ENCODE measurements at places on chromosomes 7 and 10.

DNA sequence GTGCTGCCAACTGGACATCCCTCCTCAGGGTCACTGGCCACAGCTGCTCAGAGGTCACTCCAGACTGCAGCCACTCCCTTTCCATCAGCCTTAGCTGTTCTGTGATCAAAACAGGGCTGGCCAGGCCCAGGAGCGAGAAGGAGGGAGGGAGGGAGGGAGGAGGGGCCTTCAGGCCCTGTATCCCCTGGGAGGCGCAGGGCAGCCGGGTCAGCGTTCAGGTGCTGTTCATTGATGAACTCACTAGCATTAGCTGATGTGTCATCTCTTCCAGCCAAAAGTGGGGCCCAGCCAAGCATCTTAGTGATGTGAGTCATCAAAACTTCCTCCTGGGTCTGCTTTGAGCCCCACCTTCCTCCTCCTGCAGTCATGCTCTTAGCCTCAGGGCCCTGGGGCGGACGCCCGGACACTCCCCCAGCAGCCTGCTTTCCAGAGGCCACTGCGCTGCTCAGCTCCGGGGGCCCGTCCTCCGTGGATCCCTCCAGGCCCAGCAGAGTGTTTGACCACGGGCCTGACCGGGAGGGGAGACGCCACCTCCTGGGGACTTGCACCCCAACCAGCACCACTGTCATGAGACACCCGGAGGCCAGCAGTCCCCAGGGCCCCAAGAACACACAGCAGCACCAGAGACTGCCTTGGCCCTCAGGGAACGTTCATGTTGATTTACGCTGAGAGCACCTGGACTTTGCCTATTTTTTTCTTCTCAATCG lies 149.2 kb downstream of the PRKAG2 start:
- no peak for DNase-seq

DNA sequence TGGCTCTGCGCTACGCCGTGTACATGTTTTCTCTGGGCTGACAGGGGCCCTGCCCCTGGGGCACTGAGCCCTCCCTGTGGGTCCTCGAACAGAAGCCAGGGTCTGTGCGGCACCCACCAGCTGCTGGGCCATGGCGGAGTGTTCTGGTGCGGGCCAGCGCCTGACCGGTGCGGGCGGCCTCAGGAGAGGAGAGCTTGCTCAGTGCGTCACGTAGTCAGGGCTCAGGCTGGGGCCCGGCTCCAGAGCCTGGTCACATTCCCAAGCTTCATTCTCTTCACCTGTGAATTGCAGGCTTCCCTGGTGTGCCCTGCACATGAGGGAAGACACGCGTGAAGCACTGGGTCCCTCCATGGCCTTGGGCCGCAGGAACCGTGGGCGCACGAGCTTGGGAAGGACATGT lies 15.5 kb downstream of the GET4 start:
- no peak for DNase-seq

DNA sequence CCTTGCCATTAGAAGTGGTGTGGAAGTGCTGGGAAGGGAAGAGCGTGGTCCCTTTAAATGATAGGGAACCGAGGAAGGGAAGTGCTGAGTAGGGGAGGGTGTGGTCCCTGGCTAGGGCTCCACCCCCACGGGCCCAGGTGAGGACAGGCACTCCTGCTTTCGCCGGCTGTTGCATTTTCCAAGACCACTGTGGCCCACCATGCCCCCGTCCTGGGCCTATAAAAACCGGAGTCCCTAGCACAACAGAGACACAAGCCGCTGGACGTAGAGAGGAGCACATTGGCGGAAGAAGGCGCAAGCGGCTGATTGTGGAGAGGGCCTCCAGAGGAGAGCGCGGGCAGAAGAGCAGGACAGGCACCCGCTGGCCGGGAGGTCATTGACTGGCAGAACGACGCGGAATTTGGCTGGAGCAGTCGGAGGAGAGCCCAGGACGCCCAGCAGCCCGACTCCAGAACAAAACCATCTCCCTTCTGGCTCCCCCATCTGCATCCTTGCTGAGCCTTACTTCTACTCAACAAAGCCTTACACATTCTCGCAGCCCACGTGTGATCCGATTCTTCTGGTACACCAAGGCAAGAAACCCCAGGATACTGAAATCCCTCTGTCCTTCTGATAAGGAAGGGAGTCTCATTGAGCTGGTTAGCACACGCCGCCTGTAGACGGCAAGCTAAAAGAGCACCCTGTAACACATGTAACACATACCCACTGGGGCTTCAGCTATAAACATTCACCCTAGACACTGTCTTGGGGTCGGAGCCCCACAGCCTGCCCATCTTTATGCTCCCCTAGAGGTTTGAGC lies 146.2 kb upstream of the LYZL1 start:
- no peak for DNase-seq

- DNase-seq = no peak
Observed at GRCh38 chr7:4931943-4932342, 27.0 kb downstream of the MMD2 start.

GRCh38 chr7:128004623-128005022 lies 26.6 kb downstream of the LRRC4 start:
- DNase-seq = no peak

DNA sequence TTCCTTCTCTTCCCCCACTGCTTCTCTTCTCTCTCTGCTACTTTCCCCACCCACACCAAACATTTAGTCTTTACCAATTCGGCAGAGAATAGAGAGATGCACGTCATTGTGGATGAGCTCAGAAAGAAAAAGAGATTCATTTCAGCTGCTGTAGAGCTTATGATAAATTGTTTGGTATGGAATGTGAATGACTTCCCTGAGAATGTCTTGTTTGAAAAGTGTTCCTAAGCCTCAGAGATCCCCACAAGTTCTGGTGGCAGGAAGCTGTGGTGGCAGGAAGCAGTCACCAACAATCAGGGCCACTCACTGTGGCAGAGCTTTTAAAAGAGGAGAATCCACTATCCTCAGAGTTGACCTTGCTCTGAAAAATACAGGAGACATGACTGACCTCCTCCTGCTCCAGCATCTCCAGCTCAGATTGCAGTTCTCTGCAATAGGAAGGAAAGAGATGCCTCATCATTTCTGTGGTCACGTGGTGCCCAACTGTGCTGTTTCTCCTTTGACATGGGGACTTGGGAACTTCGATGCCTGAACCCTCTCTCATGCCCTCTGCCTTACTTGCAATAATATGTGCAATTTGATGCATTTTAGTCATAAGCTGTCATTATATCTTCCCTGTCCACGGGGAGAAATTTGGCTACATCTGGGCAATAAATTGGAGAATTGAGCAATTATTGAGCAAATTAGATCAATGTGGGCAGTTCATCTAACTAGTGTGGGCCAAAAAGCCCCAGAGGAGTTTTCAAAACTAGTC lies 76.5 kb downstream of the BMPER start:
- DNase-seq = no peak

GRCh38 chr7:100568896-100569844 lies 4.5 kb downstream of the SAP25 start:
- peak; percentile 72 for DNase-seq

GRCh38 chr7:39624935-39625694 lies 1.7 kb downstream of the RALA start:
- DNase-seq = no peak

- DNase-seq = no peak
Observed at GRCh38 chr10:58909881-58910280, 266.6 kb upstream of the PHYHIPL start.

DNA sequence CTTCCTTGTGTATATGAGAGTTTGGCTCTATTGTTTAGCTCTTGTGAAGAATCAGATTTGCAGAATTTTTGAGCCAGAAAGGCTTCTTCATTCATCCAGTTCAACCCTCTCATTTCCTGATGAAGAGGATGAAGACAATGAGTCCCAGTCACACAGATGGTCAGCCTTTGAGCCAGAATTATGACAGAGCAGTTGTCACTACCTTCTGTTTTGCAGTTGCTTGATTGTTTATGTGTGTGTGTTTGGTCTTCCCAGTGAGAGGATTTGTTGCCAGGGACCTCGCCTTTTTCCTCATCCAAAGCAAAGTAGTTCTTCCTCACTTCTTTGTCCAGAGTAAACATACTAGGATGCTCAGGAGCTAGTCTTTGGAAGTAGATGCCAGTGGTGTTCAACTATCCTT lies 15.6 kb downstream of the MDFIC start:
- no peak for DNase-seq

DNA sequence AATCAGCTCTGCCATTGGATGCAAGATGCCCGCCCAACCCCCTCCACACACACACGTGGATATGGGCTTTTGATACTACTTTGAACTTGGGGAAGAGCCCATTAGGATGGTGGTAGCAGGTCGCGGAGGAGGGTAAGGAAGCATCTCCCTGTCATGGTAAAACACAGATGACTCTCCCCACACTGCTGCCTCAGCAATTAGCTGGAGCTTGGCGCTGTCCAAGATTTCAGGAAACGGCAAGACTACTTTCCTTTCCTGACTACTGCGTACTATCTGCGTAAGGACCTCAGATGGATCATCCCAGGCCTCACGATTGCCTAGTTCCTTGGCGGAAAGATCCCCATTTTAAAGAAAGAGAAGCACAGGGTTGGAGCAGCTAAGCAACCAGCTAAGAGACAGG lies 134.3 kb downstream of the C10orf90 start:
- DNase-seq = no peak

DNA sequence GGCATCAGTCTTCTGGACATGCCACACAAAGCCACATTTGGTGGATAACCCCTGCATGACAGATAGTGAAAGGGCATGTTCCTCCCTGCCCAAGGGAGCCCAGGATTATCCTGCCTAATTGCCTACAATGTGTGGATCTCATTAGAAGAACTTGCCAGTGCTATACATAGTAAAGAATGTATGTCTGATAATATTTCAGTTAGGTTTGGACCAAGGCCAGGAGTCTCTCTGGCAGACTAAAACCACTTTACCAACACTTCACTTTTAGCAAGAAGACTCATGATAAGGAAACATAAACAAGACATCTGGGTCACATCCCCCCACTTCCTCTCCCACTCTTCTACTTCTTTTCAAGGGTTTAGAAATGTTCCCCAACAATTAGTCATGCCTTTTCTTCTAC lies 196.7 kb downstream of the MTERF1 start:
- no peak for DNase-seq

DNA sequence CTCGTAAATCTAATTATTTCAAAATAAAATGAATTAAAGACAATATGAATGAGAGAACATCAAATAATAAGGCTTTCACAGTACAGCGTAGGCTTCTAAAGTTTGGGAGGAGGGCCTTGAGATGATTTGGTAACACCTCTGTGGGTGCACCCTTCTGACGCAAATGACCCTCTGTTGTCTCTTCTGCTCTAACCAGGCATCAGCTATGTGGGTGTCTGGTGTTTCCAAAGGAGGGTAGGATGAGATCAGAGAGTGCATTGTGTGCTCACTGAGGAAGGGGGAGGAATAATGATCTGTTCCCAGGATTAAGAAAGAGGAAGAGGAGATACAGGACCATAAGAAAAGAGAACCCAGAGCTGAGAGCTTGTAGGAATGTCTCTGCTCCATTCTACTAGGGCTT lies 420.4 kb downstream of the SDK1 start:
- no peak for DNase-seq

DNA sequence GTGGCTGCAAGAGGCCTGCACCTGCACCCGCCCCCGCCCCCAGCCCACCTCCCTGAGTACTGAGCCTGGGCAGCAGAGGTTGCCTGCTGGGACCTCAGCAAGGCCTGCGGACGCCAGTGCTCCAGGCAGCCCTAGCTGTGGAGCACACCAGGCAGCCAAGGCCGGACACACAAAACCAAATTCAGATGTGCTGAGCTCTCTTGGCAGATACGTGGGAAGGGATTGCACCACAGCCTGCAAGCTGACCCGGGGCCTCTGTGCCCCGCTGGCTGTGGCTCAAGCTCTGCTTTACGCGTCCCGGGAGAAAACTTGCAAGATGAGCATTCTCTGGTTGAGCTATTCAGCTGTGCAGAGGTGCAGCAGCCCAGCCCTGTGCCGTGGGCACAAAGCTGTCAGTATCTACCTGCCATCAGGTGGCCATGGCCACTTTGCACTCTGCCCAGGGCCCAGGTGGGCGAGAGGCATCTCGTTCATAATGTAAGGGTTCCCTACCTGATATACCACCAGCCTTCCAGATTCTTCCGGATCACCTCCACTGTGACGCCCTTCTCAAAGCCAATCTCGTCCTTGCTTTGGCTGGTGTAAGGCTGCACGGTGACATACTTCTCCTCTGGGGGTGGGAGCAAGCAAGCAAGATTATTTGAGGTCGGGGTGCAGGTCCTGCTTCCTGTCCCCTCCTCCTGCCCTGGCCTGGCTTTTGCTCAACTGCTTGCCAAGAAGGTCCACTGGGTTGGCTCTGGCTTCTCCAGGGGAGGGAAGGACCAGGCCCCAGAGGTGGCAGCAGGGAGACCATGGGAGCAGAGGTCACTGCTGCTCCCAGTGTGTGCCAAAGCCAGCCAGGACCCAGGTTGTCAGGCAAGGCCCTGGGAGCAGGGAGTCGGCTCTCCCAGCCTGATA lies 123.4 kb downstream of the NEURL1 start:
- no peak for DNase-seq

DNA sequence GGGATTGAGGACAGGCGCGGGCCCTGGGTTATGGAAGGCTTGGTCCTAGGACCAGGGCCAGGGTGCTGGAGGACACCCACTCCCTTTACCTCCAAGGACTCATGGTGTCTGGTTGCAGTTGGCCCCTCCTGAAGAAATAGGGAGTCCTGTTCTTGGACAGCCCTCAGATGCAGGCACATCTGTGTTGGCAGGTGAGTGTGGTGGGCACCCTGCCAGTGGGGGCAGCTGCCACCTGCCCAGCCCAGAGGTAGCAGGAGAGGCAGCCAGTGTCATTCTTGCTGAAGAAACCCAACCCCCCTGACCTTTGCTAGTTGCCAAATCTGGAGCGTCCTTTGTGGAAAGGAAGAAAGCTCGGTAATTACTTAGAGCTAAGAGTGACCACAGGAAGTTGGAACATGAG lies 8.3 kb downstream of the GALNT17 start:
- no peak for DNase-seq

GRCh38 chr7:36155811-36156361 lies 2.8 kb downstream of the EEPD1 start:
- no peak for DNase-seq

- peak; percentile 69 for DNase-seq
Observed at GRCh38 chr7:28853834-28854749, 104.0 kb downstream of the TRIL start.

DNA sequence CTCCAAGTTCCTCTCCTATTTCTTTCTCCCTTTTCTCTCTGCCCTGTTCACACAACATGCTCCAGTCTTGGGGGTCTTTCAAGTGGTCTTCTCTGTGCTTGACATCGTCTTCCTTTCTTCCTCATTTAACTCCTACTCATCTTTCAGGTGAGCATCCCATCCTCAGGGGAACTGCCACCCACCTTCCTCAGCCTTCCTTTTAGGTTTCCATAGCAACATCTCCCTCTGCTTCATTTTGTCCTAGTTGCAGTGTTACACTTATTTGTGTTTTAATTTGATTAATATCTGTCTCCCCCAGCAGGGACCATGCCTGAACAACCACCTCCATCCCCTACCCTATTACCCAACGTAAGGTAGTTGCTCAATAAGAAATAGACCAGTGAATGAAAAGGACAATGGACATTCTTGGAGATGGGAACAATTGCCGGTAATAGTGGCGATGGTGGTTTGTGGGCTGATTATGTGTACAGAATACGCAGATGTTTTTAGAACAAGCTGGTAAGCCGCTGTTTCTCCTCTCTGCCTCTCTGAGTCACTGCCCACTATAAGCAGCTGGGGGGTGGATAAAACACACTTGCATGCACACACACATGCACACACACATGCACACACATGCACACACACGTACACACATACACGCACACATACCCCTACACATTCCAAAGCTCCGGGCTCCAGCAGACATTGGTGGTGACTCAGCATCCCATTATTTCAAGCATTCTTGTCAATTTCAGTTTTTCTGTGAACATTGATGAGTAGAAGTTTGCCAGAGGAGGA lies 251.6 kb downstream of the GATA3 start:
- DNase-seq = no peak

GRCh38 chr7:74181821-74182220 lies 7.7 kb downstream of the EIF4H start:
- no peak for DNase-seq

Data from natural killer cell (primary cell).